Stimulated activated CD8-positive, alpha-beta memory T cell treated with anti-CD3 and anti-CD28 coated beads, Interleukin-4, amount 100 ng/mL, for 4 hours (primary cell): ENCODE measurements at places on chromosomes 5 and 9.

GRCh38 chr5:74465724-74466123, 174.8 kb downstream of the ENC1 start:
- no peak for DNase-seq

- no peak for DNase-seq
Observed at GRCh38 chr9:131722255-131722654, 17.6 kb downstream of the RAPGEF1 start.

DNA sequence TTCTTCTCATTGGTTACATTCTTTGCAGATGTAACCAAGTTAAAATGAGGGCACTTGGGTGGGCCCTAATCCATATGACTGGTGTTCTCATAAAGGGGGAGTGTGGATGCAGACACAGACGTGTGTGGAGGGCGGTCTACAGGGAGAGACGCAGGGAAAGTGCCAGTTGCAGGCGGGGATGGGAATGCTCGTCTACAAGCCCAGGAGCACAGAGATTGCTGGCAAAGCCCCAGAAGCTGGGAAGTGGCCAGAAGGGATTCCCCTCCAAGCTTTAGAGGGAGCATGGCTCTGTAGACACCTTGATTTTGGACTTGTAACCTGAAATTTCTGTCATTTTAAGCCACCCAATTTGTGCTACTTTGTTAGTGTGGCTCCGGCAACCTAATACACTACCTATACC, 96.8 kb upstream of the CTSL start:
- DNase-seq: no peak

- no peak for DNase-seq
Observed at GRCh38 chr5:11477786-11478185, 426.5 kb downstream of the CTNND2 start.

DNA sequence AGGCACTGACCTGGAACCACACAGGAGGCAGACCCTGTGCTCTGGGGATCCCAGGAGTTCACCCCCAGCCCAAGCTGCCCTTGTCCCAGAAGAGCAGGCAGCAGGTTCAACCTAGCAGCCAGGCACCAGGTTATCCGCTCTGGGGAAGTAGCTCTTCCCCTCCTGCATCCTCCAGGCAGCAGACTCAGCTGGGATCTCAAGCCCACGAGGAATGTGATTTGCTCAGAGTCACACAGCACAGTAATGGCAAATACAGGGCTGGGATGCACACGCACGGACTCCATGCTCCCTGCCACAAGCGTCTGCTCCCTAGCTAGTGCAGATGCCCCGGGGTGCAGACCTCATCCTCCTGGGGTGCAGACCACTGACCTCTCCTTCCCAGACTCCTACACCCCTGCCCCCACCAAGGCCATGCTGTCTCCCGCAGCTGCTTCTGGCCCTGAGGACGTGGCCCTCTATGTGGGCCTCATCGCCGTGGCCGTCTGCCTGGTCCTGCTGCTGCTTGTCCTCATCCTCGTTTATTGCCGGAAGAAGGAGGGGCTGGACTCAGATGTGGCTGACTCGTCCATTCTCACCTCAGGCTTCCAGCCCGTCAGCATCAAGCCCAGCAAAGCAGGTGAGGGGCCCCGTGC, 25.5 kb downstream of the HK3 start:
- DNase-seq: no peak

DNA sequence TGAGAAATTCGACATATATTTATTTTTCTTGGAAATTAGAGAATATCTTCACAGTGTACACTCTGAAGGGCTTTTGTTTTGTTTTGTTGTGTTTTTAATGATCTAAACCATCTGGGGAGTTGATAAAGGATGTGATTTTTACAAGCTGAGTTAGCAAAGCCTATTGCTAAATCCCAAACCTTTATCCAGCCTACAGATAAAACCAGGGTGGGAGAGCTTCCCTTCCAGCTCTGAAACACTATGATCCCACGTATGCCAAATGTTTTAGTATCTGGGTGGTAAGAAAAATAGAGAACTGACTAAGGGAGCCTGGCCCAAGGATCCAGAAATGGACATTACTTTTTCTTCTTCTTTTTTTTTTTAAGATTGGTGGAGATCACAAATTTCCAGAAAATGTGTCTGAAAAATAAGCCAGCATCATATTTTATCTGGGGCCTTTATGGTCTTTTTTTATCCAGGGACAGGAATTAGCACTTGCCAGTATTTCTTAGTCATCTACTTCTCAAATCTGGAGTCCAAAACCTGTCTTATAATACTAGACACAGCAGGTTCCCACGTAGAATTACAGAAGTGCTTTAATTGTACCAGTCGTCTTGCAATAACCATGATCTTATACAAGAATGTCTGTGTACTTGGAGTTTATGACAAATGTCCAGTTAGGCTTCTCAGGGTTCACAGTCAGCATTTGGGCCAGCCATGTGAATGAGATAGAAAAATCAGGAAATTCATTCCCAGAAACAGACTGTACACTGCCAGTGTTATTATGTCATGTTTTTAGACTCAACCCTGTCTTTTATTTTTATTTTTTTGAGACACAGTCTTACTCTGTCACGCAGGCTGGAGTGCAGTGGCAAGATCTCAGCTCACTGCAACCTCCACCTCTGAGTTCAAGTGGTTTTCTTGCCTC, 290.8 kb upstream of the MPDZ start:
- DNase-seq: no peak

GRCh38 chr9:133514460-133515239, 10.1 kb downstream of the MYMK start:
- no peak for DNase-seq

GRCh38 chr5:100827481-100827889, 75.6 kb downstream of the ST8SIA4 start:
- no peak for DNase-seq

- DNase-seq: no peak
Observed at GRCh38 chr5:91052977-91053740, 330.0 kb downstream of the ARRDC3 start.

DNA sequence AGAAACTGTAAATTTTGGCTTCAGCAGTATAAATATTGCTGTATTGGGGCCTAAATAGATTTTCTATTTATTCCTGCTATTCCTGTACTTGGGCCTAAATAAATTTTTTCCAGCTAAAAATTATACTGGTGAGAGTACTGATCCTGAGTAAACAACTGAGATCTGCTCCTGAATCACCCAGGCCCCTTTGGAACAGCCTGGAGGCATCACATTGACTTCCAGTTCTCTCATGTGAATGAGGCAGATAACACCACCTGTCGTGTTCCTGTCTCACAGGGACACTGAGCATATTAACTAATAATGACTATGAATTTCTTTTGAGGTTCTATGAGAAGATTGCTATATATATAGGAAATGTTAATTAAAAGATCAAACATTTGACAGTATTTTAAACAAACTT, 119.5 kb upstream of the PLCXD3 start:
- DNase-seq: no peak

- DNase-seq: no peak
Observed at GRCh38 chr9:70420441-70421271, 6.2 kb upstream of the KLF9 start.

DNA sequence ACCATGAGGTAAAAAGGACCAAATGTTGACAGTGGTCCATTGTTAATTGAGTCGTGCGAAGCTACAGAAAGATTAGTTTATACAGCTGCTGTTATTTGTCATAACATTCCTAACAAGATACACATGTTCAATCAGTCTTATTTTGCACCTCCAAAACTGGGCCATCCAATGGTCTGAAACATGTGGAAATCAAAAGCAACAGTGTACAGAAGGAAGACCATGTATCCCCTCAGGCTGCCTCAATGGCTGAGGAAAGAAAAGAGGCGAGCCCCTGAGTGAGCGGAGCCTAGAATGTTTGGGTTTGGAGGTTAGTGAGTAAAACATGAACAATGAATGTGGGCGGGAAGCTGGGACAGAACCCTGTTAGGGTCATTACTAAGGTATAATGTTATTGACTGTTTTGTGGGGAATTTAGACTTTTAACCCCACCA, 35.6 kb downstream of the NFIB start:
- no peak for DNase-seq

DNA sequence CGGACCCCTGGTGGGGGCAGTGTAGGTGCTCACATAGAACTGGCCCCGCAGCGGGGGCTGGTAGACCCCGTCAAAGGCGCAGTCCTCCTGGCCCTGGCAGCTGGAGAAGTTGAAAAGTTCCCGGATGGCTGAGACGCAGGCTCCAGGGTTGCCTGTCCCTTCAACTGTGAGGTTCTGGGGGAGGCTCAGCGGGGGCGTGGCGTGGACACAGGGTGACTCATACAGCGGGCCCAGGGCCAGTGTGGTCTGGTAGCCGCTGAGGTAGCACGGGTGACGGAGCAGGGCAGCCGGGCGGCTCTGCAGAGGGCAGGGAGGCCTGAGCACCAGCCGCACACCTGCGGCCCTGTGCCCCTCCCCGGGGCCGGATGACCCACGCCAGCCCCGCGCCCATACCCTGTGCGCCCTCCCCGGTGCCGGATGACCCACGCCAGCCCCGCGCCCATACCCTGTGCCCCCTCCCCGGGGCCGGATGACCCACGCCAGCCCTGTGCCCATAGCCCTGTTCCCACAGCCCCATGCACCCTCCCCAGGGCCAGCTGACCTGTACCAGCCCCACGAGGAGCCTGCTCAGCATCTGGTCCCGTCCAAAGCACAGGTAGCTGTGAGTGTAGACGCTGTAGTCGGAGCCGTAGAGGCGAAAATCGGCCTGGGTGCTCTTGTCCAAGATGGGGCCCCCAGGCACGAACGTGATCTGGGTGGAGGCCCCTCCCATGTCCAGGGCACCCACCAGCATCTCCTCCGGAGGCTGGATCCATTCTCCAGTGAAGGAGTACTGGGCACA, 5.0 kb downstream of the ENTPD8 start:
- DNase-seq: no peak

GRCh38 chr5:9455826-9456434, 89.9 kb downstream of the SEMA5A start:
- DNase-seq: no peak

DNA sequence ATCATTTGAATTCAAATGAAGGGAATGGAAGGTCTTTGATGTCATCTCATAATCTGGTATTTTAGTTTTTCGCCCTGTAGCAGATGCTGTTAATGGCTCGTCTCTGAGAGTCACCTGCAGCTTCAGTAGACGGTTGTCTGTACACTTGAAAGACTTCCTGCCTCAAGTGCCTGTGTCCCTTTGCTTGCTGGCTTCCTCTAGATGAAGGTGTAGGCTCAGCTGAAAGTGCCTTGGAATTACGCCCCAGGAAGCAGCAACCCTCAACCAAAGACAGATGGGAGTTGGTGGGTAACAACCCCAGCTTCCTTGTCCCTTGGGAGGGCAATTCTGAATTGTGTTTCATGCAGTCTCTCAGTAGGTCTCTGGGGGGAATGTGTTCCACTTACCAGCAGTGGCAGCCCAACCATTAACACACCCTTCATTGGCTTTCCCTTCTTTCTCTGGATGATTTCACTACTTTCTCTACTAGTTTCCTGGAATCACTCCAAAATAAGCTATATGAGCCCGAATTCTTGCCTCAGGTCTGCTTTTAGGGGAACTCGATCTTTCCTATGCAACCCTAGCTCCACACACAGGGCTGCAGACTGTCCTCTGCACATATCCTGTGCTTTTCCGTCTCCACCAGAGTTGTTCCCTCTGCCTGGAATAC, 395.6 kb downstream of the DMAC1 start:
- DNase-seq: no peak

DNA sequence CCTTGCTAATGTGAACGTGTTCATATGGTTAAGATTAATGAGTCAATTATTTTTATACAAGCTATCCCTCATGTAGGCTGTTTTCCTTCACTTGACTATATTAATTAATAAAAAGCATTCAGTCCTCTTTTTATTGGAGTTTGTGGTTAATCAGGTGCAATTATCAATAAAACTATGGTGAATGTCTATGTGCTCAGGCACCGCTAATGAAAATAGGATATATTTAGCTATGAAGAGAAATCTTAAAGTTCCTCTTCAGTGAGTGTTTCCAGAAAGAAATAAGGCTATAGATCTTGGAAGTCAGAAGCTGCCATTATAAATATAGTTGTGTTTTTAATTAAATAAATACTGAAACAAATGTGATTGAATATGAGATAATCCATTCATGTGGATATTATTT, 422.1 kb downstream of the DMAC1 start:
- DNase-seq: no peak

DNA sequence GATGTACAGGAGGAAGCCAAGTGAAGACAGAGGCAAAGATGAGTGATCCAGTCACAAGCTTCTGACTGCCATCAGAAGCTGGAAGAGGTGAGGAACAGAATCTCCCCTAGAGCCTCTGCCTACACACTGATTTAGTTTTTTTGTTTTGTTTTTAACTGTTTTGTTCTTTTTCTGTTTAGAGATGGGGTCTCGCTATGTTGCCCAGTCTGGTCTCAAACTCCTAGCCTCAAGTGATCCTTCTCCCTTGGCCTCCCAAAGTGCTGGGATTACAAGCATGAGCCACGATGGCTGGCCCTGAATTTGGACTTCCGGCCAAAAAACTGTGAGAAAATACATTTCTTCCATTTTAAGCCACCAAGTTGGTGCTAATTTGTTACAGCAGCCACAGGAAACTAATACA, 204.7 kb upstream of the ZNF608 start:
- no peak for DNase-seq

GRCh38 chr5:69315972-69316371, 16.6 kb downstream of the CCDC125 start:
- no peak for DNase-seq

- no peak for DNase-seq
Observed at GRCh38 chr9:17597977-17598376, 19.1 kb downstream of the SH3GL2 start.

- DNase-seq: no peak
Observed at GRCh38 chr9:127945338-127945737, 7.7 kb upstream of the DPM2 start.

DNA sequence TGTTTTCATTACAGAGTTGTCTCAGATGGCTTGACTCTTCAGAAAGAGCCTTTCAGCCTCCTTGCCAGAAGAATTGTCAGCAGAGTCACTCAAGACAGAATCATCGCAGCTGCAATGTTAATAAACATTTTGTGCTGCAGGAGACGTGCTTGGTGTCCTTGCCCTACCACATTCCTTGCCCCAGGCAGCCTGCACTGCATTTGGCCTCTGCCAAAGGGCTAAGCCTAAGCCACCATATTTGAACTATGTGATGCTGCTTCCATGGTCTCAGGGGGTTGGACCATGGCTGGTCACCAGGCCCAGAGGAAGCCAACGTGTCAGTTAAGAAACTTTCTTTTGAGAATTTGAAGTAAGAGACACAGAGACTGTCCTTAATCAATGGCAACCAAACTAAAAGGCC, 145.4 kb downstream of the ACTL7B start:
- DNase-seq: no peak

GRCh38 chr9:123326187-123326586, 29.8 kb upstream of the CRB2 start:
- no peak for DNase-seq

GRCh38 chr9:78439866-78440830, 143.2 kb downstream of the PSAT1 start:
- no peak for DNase-seq

GRCh38 chr5:5217371-5217770, 77.2 kb downstream of the ADAMTS16 start:
- no peak for DNase-seq

DNA sequence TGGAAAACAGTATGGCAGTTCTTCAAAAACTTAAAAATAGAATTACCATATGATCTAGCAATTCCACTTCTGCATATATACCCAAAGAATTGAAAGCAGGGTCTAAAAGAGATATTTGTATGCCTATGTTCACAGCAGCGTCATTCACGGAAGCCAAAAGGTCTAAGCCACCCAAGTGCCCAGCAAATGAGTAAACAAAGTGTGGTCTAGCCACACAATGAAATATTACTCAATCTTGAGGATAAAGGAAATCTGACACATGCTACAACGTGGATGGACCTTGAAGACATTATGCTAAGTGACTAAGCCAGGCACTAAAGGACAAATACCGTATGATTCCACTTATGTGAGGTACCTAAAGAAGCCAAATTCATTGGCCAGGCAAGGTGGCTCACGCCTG, 11.1 kb upstream of the MED27 start:
- DNase-seq: no peak
